Left renal pelvis (tissue), 4 donors: ENCODE measurements at places on chromosomes 5 and 9.

GRCh38 chr9:5416953-5417352 lies 20.8 kb downstream of the PLGRKT start:
- no peak for DNase-seq

- DNase-seq, result no peak
Observed at GRCh38 chr5:75031366-75031765, 21.0 kb downstream of the GCNT4 start.

GRCh38 chr5:131550606-131551005 lies 84.4 kb downstream of the RAPGEF6 start:
- no peak for DNase-seq

DNA sequence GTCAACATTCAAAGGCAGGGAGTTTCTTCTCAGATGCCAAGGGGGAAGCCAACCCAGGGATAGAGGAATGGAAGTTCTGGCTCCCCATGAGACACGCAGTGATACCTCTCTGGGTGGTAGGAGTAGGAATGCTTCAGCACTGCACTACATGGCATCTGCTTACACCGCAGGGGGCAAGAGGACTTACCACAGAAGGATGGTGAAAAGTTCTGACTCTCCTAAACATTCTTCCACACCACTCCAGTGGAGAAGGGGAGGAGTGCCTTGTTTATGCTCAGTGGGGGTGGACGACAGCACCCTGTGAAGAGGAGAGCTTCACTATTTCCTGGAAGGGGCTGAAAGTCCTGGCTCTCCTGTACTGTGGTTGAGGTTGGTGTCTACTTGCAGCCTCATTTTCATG lies 1011.3 kb upstream of the WWC1 start:
- no peak for DNase-seq

GRCh38 chr5:168653626-168654025 lies 74.5 kb upstream of the PANK3 start:
- no peak for DNase-seq

DNA sequence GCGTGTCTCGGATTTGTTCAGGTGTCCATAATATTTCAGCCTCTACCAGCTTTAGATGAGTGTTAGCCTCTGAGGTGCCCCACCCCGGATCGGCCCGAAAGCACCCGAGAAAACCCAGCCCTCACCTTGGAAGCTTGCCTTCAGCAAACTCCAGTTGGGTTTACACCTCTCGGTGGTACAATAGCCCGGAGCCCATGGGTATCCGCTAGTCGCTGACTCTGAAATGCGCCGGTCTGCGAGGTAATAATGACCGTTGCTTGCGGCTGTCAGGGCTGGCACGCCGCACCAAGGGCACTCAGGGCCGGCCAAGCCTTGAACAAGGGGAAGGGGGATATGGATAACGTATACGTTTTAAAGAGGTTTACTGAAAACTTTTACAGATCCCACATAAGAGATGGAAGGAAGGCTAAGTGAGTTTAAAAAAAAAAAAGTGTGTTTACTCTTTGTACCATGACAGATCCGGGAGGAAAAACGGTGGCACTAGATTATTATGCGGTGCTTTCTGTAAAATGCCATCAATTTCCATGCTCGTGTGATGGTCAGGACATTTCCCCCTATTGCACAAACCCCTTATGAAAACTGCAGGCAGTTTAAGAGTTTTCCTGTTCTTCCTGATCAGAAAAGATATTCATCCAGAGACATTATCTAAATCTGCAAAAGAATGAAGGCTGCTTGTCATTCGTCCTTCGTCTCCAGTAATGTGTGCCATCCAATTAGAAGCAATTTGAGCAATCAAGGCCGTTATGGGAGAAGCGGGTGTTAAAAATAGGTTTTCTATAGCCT lies 124.2 kb downstream of the TMEM161B start:
- DNase-seq, result no peak

- DNase-seq, result no peak
Observed at GRCh38 chr5:55316837-55317236, 9.0 kb downstream of the MTREX start.
